ENCODE measurements at places on chromosomes 6 and 20. TPM values are rescaled to one million over a fixed set of nuclear protein-coding genes. Genes with fewer than 3 reads are reported as not detected.

DNA sequence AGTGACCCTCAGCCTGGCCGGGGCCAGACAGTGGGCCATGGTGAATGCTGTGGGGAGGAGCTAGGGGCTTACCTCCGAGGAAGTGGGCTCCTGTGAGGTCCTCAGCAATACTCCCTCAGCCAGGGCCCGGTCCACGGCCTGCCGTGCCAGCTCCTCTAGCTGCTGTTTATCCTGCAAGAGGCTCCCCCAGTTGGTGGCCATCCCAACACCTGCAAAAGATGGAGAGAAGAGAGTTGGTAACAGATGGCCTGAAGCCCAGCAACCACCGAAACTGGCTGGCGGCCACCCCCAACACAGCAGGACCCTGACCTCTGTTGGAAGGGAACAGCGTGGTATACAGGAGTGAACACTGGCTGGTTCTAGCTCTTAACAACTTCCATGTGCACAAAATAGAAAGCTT, 4.0 kb downstream of the GSS start:
- DNase-seq = peak; percentile 28

GRCh38 chr6:6131492-6132109, 124.9 kb upstream of the NRN1 start:
- DNase-seq = no peak

DNA sequence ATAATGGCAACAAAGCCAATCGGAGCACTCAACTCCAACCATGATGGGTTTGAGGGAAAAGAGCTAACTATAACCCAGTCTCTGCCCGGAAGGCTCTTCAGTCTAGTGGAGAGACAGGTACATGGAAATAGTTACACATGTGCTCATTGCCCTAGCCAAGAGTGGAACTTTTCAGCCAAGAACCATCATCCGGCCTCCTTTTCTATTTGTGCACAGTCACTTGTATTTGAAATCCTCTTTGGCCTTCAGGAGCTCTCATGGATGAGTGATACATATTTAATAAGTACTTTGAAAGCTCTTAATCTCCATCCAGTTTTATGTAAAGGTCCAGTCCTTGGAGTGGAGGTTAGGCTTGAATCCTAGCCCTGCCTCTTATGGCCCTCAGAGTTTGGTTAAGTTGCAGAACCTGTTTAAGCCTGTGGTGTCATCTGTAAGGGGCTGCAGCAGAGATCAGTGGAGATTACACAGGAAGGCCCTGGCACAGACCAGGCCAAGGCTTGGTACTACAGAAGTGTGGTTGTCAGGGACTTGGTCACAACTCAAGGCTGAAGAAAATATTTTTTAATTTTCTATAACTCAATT, 72.3 kb upstream of the SMLR1 start:
- DNase-seq = no peak

DNA sequence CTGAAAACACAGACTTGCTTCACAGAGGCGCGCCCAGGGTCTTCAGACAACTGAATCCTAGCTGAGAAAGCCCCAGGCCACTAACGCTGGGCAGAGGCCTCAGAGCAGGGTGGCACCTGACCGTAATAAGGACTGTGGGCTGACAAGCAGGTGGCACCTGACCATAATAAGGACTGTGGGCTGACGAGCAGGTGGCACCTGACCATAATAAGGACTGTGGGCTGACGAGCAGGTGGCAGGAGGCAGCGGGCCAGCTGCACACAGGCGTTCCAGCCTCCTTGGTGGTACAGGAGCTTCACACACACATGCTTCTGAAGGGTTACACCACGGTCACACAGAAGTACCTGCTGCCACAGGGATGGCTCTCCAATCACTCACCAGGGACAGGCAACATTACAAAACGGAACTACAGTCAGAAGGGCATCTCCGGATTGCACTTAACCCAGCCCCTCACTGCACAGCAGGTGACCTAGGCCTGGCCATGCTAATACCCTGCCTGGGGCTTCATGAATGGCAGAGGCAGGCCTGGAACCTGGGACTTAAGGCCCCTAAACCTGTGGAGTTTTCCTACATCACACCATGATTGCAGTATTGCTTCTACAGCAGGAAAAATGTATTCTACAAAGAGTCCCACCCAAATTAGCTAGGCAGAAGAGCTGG, 50.8 kb downstream of the PSMG4 start:
- DNase-seq = no peak

DNA sequence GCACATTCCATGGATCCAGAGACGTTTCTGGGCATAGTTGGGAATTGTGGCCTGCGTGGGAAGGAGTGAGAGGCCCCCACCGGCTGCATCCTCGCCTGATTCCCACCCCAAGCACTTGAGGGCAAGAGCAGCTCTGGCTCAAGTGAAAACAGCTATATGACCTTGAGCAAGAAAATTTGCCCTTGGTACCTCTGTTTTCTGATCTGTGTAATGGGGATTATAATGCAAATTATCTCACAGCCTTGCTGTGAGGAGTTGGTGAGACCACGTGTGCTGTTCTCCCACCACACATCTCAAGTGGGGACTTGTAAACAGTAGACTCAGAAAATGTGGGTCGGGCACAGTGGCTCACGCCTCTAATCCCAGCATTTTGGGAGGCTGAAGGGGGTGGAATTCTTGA, 602 bp downstream of the TGM6 start:
- no peak for DNase-seq

DNA sequence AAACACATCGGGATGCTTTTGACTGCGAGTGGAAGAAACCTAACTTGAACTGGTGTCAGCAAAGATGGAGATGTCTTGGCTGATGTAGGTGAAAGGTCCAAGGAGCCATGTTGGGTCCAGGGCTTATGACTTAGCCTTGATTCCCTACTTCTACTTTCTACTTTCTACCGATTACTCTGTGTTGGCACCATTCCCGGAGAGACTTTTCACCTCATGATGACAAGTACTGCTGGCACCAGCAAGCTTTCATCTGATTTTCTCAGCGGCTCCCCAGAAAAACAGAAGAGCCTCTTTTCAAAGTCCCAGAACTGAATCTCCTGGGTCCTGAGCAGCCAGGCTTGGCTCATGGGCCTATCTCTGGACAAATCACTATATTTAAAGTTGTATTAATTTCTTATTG, 4.9 kb upstream of the EDN3 start:
- DNase-seq = no peak

- no peak for DNase-seq
Observed at GRCh38 chr6:139254196-139254595, 37.6 kb downstream of the TXLNB start.

- DNase-seq = no peak
Observed at GRCh38 chr6:158813032-158813431, 6.1 kb downstream of the EZR start.

DNA sequence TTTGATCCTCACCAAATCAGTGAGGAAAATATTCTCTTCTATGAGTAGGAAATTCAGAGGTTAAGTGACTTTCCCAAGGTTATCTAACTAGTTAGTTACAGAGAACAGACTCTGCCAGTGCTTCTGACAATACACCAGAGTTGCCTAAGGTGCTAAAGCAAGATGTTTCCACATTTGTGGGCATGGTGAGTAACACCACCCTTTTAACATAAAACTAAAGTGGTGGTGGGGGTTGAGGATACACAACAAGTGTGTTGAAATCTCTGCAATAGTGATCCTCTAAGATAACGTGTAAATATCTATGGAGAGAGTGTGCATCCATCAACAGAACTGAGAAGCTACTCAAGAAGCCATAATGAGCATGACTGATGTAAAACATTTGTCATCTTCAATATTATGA, 11.7 kb downstream of the VNN2 start:
- no peak for DNase-seq

DNA sequence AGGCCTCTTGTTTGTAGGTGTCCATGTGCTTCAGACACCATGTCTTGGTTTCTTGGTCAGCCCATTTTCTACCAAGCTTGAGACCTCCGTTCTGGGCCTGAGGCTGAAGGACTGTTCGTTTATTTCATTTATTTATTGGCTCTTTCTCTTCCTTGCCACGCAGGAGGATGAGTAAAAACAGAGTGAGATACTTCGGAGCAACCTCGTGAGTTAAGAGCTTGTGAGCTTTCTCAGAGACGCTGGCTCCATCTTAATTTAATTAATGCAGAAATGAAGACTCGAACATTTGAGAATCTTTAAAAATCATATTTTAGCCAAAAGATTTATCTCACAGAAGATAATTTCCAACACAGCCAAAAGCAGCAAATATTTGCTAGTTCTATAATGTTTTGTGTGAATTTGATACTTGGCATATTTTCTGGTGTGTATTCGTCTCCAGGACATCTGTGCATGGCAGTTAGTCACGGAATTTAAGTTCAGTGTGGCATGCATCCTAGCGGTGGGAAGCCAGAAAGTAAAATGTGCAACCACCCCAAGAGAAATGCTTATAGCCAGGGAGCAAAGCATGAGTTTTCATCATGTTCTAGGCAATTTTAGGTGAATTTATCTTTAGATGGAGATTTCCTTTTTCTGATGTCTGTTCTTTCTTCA, 76.0 kb downstream of the THBS2 start:
- no peak for DNase-seq

- DNase-seq = no peak
Observed at GRCh38 chr6:48834706-48835105, 628.3 kb downstream of the MMUT start.

GRCh38 chr6:112149236-112149635, 61.8 kb downstream of the FAM229B start:
- DNase-seq = no peak

DNA sequence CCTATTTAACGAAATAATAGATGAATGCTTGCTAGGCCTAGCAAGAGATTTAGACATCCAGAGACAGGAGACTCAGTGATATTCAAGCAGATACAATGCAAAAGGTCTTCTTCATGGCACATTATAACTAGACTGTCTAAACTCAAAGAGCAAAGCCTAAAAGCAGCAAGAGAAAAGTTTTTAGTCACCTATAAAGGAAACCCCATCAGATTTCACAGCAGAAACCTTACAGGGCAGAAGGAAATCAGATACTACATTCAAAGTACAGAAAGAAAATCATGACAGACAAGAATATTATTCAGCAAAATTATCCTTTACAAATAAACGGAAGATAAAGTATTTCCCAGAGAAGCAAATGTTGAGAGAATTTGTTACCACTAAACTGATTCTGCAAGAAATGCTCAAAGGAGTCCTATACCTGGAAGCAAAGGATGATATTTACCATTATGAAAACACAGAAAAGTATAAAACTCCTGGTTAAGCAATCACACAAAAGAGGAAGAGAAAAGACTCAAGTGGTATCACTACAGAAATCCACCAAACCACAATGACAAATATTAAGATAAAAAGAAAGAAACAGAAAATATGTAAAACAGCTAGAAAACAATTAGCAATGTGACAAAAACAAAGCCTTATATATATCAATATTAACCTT, 333.7 kb downstream of the MEI4 start:
- DNase-seq = no peak

GRCh38 chr6:24529985-24530384, 35.2 kb downstream of the ALDH5A1 start:
- no peak for DNase-seq

DNA sequence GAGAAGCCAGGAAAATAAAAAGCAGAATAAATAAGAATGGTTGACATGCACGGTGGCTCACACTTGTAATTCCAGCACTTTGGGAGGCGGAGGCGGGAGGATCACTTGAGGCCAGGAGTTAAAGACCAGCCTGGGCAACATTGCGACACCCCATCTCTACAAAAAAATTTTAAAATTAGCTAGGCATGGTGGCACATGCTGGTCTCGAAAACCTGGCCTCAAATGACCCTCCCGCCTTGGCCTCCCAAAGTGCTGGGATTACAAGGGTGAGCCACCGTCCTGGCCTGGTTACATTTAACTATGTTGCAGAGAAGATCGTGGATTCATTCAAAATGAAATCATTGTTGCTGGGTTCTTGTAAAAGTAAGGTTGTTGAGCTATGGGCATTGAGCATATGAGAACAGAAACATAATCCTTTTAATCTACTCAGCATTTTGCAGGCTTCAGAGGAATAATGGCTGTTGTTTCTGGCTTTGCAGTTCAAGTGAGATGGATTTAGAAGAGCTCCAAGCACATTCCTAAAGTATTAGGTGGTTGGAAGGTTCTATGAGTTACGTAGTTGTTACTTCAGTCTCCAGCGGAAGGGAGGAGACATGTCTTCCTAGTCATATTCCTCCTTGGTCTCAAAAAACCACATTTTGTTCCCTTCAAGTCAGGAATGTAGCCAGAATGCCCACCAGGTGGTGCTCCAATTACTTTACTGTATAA, 45.6 kb upstream of the RAB23 start:
- DNase-seq = no peak

- no peak for DNase-seq
Observed at GRCh38 chr6:162379757-162380409, 347.7 kb downstream of the PRKN start.

GRCh38 chr6:91669871-91670268, 1083.0 kb upstream of the MAP3K7 start:
- no peak for DNase-seq

DNA sequence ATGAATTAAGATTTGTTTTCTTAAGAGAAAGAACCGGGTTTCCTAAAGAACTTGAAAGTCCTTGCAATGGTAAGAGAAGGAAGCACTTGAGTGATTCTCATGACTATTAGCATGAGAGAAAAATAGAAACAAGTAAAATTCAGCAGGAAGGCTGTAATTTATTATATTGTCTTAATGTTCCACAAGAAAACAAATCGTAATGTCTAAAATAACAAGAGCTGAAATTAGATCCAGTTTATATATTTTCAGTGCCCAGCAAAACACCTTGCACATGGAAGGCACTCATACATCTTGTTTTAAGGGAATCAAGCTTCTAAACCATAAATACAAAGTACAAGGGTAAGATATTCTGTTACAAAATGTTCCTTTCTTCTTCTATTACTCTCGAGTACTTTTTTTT, 229.4 kb upstream of the PLN start:
- DNase-seq = no peak

DNA sequence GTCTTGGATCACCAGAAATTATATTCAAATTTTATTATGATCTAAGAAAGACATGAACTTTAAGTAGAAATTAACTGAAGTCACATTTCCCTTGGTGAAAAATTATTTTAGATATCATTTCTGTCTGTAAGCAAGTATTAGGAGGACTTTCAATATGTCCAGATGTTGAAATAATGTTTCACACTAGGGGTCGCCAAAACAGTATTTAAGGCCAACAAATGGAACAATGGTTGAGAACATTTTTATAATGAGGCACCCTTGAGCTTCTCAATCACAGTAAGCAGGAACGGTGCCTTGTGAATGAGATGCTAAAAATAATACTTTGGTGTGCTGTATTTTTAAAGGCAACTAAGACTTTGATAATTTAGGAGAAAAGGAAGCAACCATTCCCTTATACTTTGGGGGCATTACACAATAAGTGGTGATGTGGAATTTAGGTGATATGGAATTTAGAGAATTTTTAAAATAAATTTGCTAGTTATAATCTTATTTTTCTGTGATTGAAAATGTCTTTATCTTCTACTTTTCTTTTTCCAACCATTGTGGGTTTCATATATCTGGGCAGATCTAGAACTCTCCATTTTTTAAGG, 9.6 kb upstream of the SF3B5 start:
- no peak for DNase-seq

- no peak for DNase-seq
Observed at GRCh38 chr20:13261460-13262301, 40.6 kb downstream of the ISM1 start.

FOXF2 gene
- total RNA-seq = 0.73 TPM

COL11A2 gene
- 1.0 TPM for total RNA-seq

SLC22A23 gene
- total RNA-seq = 22.9 TPM

ERVFRD-1 gene
- total RNA-seq = not detected

KHDC1L gene
- not detected for total RNA-seq

PAX1 gene
- not detected for total RNA-seq
